ENCODE measurements at places on chromosomes 12 and 14. TPM values are rescaled to one million over a fixed set of nuclear protein-coding genes. Genes with fewer than 3 reads are reported as not detected.

DNA sequence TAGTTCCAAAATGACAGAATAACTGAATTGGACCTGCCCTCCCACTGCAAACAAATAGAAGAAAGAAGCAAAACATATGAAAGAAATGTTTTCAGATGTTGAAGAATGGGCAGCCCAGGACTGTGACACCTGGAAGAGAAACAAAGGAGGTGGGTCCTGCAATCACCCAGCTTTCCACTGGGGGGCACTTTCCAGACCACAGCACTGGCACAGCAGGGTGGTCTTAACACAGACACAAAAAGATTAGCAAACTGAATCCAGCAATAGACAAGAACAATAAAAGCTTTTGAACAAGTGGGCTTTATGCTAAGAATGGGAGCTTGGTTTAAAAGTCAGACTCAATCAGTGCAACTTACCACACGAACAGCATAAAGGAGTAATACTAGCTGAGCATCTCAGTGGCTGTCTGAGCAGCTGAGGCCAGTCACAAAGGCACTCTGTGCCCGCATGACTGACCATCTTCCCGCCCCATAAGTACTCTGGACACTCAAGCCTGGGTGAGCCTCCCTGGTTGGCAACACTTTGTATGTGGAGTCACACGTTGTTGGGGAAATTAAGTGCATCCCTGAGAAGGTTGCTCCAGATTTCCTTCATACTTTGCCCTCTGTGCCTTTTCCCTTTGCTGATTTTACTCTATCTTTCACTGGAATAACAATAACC, 27.7 kb downstream of the JKAMP start:
- DNase-seq = no peak

DNA sequence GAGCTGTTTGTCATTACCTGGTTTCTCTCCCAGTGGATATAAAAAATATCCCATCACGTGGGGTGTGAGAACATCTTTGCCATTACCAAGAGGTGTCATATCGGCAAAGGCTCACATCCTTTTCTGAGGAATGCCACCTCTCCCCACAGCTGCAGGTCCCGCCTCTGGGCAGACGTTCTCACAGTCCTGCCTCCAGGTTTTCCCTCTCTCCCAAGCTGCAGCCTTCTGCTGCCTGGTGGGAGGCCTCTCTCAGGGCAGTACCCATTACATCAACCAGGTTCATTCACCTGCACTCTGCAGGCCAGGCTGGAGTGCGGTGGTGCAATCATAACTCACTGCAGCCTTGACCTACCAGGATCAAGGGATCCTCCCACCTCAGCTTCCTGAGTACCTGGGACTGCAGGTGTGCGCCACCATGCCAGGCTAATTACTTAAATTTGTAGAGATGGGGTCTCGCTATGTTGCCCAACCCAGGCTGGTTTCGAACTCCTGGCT, 15.0 kb upstream of the TMEM119 start:
- DNase-seq = no peak

- DNase-seq = no peak
Measured at GRCh38 chr14:90522571-90523191, 125.9 kb downstream of the CALM1 start.

DNA sequence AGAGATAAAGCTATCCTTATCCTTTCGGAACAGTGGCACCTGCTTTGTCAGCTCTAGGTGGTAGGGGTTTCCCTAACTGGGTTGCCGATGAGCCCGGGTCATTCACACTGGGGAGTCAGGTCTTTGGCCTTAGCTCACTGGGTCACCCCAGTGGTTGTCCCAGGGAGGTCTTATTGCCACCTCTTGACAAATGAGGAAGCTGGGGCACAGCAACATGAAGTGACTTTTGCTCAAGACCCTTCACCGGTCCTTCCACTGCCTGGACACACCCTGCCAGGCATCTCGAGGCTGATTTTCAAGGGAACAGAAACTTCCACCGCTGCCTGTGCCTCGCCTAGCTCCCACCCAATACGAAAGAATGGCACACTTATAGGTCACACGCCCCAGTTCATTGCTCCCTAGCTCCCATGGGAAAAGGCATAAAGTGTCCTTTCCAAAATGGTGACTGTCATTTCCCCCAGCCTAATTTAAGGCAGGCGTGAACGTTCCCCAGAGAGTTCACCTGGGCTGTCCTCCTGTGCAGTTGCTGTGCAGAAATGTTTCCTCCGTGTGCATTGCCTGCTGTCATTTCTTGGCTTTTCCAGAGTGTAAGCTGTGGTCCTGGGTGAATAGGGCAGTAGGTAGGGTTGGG, 156.1 kb upstream of the CCND2 start:
- no peak for DNase-seq

DNA sequence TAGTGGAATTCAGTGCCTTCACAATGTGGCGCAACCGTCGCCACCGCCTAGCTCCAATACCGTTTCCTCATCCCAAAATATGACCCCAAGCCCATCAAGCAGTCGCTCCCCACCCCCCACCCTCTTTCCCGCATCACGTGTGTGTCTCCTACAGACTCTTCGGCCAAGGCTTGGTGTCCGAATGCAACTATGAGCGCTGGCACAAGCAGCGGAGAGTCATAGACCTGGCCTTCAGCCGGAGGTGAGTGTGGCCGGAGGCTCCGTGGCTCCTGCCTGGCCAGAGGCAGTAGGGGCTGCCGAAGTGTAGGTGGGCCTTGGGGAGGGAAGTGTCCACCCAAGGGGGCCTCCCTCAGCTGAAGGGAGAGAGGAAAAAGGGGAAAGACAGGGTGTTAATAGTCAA, 15.8 kb downstream of the CYP46A1 start:
- no peak for DNase-seq

Gene SLC4A8
- 13.6 TPM for total RNA-seq

Gene EIF2S3B
- 0.88 TPM for total RNA-seq

Gene ABCD2
- total RNA-seq = 2.4 TPM

Gene MORN3
- 3.0 TPM for total RNA-seq

Gene MRPS35
- total RNA-seq = 16.7 TPM
